ENCODE measurements at places on chromosomes 13 and 19.

- no peak for DNase-seq
Observed at GRCh38 chr13:84741253-84741652, 859.0 kb upstream of the SLITRK1 start.

DNA sequence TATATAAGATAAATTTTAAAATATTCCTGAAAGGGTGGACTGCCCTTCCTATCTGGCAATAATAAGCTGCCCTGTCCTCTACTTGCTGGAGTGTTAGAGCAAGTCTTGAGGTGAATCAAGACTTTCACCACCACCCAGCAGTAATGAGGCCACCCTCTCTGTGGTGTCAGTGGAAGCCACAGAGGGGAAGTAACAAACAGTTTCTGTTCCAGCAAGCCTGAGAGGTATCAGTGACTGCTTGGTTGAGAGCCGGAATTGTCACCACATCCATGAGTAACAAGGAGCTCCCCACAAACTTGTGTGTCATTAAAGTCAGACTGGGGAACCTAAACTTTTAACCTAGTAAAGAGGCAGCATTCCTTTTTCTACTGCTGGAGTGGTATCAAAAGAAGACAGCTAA, 532.7 kb upstream of the SPRY2 start:
- no peak for DNase-seq

GRCh38 chr19:51887522-51888498, at the start of gene ZNF577:
ZNF577 (minus strand) TSS chr19:51887951; CDS start chr19:51880382, 7,569 bp downstream.
- DNase-seq = no peak

- DNase-seq = no peak
Observed at GRCh38 chr13:27242702-27243101, 8.7 kb upstream of the RPL21 start.

DNA sequence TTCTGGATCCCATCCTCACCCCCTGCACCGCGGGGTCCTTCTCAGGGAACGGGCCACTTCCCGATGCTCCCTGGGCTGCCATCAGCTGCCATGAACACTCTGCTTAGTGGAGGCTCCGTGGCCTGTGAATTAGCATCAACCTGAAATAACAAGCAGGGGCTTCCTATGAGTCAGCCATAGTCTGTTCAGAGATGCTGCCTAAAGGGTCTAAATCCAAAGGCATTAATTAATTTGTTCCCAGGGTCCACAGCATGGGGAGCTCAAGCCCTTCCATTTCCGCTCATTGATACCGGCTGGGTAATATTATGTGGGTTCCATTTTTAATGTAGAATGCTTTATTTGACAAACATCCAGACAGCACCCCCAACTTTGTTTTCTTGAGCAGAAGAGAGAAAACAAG, 341.9 kb upstream of the TMTC4 start:
- no peak for DNase-seq

DNA sequence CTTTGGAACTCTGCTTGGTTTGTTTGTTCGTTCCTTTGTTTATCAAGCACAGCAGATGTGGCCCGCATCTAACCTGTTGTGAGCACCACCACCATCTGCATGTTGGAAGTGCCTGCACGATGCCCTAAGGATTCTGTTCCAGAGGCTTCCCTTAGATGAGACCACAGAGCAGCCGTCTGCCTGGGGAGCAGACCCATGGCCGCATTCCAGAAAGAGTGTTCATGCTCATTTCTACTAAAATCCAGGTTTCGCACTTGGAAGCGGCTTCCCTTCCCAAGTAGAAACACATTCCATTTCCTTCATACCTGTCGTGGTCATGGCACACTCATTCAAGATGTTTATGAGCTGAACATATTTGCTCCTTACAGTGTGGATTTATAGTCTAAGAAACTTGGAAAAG, 27.2 kb downstream of the COL4A2 start:
- DNase-seq = no peak

GRCh38 chr13:99528547-99528946, 27.3 kb downstream of the TM9SF2 start:
- DNase-seq = no peak

DNA sequence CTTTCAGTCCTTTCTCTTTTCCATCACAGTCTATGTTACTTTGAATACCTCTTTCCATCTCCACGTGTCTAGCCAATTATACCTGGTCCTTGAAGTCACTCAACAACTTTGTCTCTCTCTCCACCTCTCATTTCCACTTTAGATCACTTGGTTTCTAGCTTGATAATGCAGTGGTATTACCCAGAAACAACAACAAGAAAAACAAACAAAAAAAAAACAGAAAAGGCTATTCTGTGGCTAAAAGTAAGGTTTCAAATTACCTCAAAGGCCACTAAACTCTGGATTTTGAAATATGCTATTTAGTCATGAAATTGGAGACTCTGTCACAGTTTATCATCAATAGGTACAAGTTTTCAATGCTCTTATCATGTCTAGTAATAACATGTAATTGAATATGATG, 184.8 kb downstream of the PCDH9 start:
- no peak for DNase-seq
